ENCODE measurements at places on chromosomes 3 and 15.

GRCh38 chr3:185176750-185177359 is 24.0 kb upstream of the C3orf70 start:
- peak; percentile 50 for DNase-seq

DNA sequence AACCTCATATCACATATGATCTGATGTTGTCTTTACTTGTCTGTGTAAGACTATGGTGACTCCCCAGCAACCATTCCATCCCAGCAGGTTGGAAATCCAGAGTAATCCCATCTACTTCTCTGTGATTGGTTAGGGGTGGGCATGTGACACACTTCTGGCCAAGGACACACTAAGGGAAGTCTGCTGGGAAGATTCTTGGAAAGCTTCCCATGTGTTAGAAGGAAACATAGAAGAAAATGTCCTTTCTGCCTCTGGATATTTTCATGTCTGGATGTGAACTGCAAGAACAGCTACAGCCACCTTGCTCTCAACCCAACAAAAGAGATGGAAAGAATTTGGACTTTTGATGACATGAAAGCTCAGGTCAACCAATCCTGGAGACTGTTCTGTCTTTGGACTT is 2.6 kb upstream of the UBE2Q2 start:
- DNase-seq: peak; percentile 84

GRCh38 chr3:144275005-144275404 is 303.4 kb downstream of the DIPK2A start:
- no peak for DNase-seq

DNA sequence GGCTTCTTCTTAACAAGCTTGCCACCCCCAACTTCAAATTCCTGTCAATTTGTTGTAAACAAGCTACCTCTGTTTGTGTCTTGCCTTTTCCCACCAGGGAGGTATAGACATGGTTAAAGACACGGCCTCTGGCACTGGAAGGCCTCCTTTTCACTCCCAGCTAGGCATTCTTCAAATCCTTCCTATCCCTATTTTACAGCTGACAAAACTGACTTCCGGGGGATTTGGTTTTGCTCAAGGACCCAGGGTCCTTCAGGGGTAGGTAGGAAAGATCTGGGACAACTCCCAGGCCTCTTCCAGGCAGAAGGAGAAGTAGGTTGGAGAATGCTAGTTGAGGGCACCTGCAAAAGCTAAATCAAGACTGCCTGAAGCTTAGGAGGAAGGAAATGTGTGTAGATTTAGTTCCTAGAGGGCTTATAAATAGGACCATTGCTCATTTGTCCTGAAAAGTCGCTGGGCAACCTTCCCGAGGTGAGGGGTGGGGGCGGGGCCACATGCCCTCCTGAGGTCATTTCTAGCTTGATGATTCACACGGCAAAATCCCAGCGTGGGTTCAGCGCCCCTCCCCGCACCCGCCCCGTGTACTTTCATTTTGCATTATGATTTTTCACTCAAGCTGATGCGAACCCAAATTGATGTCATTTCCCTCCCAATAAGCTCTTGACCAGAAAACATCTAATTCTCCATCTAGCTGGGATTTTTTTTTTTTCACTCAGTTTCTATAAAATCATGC is 365.5 kb downstream of the SHQ1 start:
- peak; percentile 78 for DNase-seq

GRCh38 chr3:128068156-128068620 is 16.0 kb downstream of the SEC61A1 start:
- DNase-seq: peak; percentile 60

Data from fibroblast of the aortic adventitia (primary cell).